ENCODE measurements at places on chromosomes 5 and 9. TPM values are rescaled to one million over a fixed set of nuclear protein-coding genes. Genes with fewer than 3 reads are reported as not detected.

DNA sequence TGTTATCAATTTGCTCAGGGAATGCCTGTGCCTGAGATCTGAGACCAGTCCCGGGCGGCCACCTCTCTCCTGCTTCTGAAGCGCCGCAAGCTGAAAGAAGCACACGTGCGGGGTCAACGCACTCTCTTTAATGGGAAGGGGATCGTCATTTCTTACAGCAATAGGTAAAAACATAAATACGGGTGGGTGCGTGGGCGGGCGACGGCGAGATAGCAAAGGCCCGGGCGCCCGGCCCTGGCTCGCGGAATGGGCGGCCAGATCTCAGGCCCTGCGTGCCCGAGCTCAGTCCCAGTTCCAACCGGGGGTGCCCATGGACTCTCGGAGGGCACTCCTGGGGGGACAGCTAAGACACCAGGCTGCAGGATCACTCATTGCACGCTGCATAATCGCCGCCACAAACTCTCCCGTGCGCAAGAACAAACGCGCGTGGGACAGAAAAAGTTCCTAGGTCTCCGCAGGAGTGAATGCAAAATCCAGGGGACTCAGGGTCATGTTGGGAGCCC lies 3.0 kb downstream of the NKX2-5 start:
- peaks cover 4% of the 10 kb centered on the region for H3K27me3 ChIP-seq
- DNase-seq, result no peak
- no peak overlapping the region for H3K27ac ChIP-seq
- peaks cover 4% of the 10 kb centered on the region for H3K36me3 ChIP-seq
- H3K4me1 ChIP-seq, result no peaks in the 10 kb centered on the region

GRCh38 chr5:90461288-90461687 lies 13.3 kb downstream of the MBLAC2 start:
- H3K36me3 ChIP-seq, result no peaks in the 10 kb centered on the region
- DNase-seq, result no peak
- H3K27ac ChIP-seq, result no peak overlapping the region
- H3K4me3 ChIP-seq, result no peak overlapping the region
- H3K27me3 ChIP-seq, result no peaks in the 10 kb centered on the region

DNA sequence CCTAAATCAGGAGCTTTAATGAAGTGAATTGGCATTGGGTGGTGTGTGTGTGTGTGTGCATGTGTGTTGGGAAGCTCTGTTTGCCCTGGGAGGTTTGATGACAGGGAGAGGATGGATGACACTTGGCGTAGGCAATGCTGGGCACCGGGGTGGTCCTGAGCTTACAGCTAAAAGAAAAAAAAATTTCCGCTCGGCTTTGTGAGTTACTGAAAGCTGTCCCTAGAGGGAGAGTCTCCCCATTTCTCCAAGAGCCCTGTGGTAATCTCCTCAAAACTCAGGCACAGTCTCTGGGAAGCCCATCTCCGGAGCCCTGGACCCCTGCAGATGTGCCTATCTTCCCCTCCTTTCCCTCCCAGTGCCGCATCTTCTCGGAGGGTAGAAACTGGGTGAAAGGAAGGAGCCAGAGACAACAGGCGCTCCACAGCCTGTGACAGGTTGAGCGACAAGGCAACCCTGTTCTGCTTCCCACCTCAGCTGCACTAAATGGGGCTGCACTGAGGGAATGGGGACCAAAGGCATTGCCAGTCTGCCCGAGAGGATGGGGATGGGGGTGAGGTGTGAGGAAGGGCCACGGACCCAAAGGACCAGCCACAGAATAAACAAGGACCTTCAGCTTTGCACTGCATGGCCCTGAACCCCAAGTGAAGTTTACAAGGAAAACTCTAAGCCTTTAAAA lies 35.8 kb upstream of the TIFAB start:
- H3K36me3 ChIP-seq, result no peaks in the 10 kb centered on the region
- peaks cover 65% of the 10 kb centered on the region for H3K27me3 ChIP-seq
- peaks cover 11% of the 10 kb centered on the region for H3K4me1 ChIP-seq
- no peak overlapping the region for H3K4me3 ChIP-seq

- no peak overlapping the region for H3K27ac ChIP-seq
- no peaks in the 10 kb centered on the region for H3K27me3 ChIP-seq
- no peaks in the 10 kb centered on the region for H3K36me3 ChIP-seq
- no peaks in the 10 kb centered on the region for H3K4me1 ChIP-seq
Measured at GRCh38 chr5:9182899-9183695, 362.8 kb downstream of the SEMA5A start.

DNA sequence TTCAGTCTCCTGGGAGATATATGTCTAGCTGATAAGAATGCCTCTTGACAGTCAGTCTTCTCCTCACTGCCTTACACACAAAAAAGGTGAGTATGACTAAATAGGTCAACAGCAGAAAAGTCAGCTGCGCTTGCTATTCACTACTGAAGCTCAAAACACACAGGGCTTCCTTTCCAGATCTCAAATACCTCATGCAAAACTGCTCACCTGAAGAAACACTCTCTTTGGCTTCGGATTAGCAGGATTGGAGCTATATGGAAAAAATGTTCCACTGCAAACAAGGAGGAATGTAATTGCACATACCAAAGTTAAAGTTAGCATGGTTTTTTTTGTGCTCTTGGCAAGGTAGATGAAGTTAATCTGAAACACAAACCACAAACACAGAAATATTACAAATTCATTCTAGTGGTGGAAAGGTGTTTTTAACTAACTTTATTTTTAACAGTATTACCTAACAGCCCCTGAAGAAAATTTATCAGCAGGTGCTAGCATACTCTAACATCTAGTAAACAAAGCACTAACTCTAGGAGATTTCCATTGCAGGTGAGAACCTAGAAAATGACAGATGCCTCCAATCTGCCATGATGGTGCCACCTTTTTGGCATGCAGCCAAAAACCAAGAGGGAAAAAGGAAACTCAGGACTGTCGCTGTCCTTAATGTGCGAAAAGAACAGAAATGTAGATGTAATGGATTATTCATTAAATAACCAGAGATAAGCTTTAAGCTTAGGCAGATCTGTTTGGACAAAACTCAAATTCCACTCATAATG lies 31.8 kb downstream of the ERMP1 start:
- no peak overlapping the region for H3K4me3 ChIP-seq
- H3K4me1 ChIP-seq, result no peaks in the 10 kb centered on the region
- H3K27ac ChIP-seq, result no peak overlapping the region
- H3K27me3 ChIP-seq, result no peaks in the 10 kb centered on the region
- DNase-seq, result peak; percentile 5

DNA sequence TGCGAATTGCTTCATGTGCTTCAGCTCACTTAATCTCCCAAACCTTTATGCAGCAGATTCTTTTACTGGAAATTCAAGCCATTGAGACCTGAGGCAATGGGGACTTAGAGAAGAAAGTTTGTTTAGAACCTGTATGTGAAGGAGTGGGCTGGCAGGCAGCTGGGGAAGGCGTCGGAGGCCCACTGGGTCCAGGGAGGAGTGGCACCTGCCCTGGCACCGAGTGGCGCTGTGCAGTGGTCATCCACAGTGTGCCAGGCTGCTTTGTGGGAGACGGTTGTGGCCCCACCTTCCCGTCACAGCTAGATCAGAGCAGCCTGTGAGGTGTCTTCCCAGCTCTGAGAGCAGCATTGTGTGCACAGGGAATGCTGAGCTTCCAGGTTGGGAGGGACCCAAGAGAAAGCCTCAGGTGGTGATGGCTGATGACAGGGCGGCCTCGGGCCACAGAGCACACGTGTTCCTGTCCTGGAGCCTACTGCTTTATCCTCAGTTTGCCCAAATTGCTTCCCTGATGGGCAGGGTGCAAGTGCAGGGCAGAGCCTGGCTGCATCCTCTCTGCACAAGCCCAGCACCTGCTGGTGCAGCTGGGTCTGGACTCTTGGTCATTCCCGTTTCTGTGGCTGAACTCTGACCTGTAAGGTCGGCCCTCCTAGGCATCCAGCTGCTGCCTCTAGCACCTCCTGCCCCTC lies 175.2 kb downstream of the CACNA1B start:
- H3K4me3 ChIP-seq, result no peak overlapping the region
- H3K27me3 ChIP-seq, result no peaks in the 10 kb centered on the region
- no peak for DNase-seq
- no peak overlapping the region for H3K27ac ChIP-seq
- H3K4me1 ChIP-seq, result peaks cover 10% of the 10 kb centered on the region
- H3K36me3 ChIP-seq, result no peaks in the 10 kb centered on the region

- H3K4me1 ChIP-seq, result peaks cover 16% of the 10 kb centered on the region
- H3K27me3 ChIP-seq, result no peaks in the 10 kb centered on the region
- H3K27ac ChIP-seq, result no peak overlapping the region
- H3K4me3 ChIP-seq, result peak overlapping the region; percentile 75
- H3K36me3 ChIP-seq, result no peaks in the 10 kb centered on the region
Measured at GRCh38 chr9:98254228-98255060, 1.0 kb downstream of the TBC1D2 start.

- no peak for DNase-seq
- H3K4me3 ChIP-seq, result no peak overlapping the region
- no peak overlapping the region for H3K27ac ChIP-seq
Measured at GRCh38 chr5:8581047-8581446, 712.1 kb downstream of the MTRR start.

GRCh38 chr9:96344458-96345180 lies 38.9 kb downstream of the SLC35D2 start:
- no peaks in the 10 kb centered on the region for H3K27me3 ChIP-seq
- no peak overlapping the region for H3K27ac ChIP-seq
- H3K4me1 ChIP-seq, result peaks cover 12% of the 10 kb centered on the region
- H3K36me3 ChIP-seq, result no peaks in the 10 kb centered on the region
- H3K4me3 ChIP-seq, result no peak overlapping the region

- H3K4me3 ChIP-seq, result no peak overlapping the region
- H3K4me1 ChIP-seq, result peaks cover 9% of the 10 kb centered on the region
Measured at GRCh38 chr5:94841598-94842322, 223.3 kb downstream of the SLF1 start.

DNA sequence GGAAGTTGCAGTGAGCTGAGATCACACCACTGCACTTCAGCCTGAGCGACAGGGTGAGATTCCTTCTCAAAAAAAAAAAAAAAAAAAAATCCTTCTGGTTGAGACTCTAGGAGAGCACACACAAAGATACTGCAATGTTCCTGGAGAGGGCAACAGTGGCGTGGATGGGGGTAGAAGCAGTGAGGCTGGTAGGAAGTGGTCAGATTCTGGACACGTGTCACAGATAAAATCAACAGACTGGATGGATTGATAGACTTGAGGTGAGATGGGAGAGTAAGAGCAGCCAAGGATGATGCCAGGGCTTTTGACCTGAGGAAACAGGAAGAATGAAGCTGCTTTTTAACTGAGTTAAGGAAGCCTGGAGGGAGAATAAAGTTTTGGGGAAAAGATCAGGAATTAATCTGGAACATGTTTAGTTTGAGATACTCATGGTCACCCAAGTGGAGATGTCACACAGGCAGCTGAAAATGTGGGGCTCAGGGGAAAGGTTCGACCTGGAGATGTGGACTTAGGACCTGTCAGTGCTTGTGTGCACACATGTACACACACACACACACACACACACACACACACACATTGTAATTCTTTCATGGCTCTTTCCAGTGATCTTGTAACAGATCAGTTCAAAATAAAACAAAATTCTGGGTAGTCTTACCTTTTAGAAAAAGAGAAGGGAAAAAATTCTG lies 88.1 kb downstream of the FANCC start:
- H3K27me3 ChIP-seq, result no peaks in the 10 kb centered on the region
- no peaks in the 10 kb centered on the region for H3K4me1 ChIP-seq
- H3K36me3 ChIP-seq, result no peaks in the 10 kb centered on the region
- no peak overlapping the region for H3K4me3 ChIP-seq
- DNase-seq, result no peak
- no peak overlapping the region for H3K27ac ChIP-seq

DNA sequence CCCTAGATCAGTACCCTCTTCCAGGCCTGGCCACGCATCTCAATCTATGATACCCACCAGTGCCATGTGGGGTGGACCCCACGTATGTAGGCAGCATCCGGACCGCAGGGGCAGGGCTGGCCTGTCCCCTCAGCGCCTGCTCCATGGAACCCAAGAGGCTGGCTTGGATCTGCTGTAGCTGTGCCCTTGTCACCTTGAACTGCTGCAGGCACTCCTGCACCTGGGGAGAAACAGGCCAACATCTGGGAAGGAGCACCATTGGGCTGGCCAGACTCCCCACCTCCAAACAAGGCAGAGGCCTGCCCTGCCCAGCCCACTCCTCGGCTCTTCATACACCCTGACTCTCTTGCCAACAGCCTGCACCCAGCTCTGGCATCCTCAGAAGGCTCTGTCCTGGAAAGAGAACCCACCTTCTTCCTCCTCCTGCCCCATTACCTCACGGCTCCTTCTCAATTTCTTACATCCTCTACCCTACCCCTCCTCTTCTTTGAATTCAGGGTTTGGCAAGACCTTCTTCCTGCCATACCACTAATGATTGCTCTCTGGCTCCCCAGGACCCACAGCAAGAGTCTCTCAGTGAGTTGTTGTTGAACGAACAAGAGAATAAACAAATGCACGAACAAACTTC lies 7.7 kb downstream of the HK3 start:
- no peak overlapping the region for H3K27ac ChIP-seq
- DNase-seq, result no peak
- H3K36me3 ChIP-seq, result no peaks in the 10 kb centered on the region

DNA sequence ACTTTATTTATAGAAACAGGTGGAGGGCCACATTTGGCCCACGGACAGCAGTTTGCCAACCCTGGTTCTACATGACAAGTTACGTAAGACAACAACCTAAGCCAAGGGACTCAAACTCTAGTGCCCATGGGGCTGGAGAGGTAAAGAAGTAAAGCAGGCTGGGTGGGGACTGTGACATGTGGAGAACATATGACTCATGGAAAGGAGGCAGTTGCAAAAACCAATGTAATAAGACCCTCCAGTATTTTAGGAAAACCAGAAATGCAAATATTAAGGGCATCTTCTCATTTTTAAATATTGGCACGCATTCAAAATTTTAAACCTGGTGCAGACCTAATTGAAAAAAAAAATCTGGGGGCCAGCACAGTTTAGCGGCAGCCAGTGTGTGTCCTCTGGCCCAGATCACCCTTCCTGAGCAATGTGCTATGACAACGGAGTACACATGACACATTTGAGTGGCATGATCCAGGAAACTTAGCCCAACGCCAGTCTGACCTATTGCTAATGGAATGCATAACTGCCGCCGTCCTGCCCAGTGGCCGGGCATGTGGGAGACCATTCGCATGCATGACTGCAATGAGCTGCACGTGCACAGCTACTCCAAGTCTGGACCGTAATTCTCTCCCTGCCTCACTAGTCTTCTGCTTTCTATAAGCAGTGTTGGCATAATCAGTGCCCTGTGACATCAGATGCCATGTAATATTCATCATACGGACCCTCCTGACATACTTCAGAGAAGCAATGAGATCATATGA lies 97.2 kb downstream of the SH3TC2 start:
- no peaks in the 10 kb centered on the region for H3K36me3 ChIP-seq
- no peak overlapping the region for H3K4me3 ChIP-seq
- no peak overlapping the region for H3K27ac ChIP-seq
- H3K27me3 ChIP-seq, result no peaks in the 10 kb centered on the region
- DNase-seq, result no peak
- no peaks in the 10 kb centered on the region for H3K4me1 ChIP-seq

GRCh38 chr9:83472221-83472665 lies 66.0 kb downstream of the FRMD3 start:
- H3K36me3 ChIP-seq, result no peaks in the 10 kb centered on the region
- H3K4me3 ChIP-seq, result no peak overlapping the region

- no peaks in the 10 kb centered on the region for H3K27me3 ChIP-seq
- DNase-seq, result no peak
- H3K4me3 ChIP-seq, result no peak overlapping the region
- no peaks in the 10 kb centered on the region for H3K36me3 ChIP-seq
- H3K4me1 ChIP-seq, result peaks cover 2% of the 10 kb centered on the region
Measured at GRCh38 chr5:34806532-34806931, 32.4 kb upstream of the TTC23L start.

The LCP2 gene
- not detected for total RNA-seq

The PCDHB9 gene
- total RNA-seq, result 5.6 TPM

The PLEKHG4B gene
- total RNA-seq, result 0.28 TPM

The SH3TC2 gene
- 2.5 TPM for total RNA-seq

The TMEM215 gene
- total RNA-seq, result not detected

The ZCCHC9 gene
- total RNA-seq, result 21.2 TPM

The CCDC171 gene
- 72.5 TPM for total RNA-seq
